ENCODE measurements at places on chromosomes 3 and 15.

GRCh38 chr3:107498646-107499045 lies 24.1 kb upstream of the BBX start:
- no peak for DNase-seq

DNA sequence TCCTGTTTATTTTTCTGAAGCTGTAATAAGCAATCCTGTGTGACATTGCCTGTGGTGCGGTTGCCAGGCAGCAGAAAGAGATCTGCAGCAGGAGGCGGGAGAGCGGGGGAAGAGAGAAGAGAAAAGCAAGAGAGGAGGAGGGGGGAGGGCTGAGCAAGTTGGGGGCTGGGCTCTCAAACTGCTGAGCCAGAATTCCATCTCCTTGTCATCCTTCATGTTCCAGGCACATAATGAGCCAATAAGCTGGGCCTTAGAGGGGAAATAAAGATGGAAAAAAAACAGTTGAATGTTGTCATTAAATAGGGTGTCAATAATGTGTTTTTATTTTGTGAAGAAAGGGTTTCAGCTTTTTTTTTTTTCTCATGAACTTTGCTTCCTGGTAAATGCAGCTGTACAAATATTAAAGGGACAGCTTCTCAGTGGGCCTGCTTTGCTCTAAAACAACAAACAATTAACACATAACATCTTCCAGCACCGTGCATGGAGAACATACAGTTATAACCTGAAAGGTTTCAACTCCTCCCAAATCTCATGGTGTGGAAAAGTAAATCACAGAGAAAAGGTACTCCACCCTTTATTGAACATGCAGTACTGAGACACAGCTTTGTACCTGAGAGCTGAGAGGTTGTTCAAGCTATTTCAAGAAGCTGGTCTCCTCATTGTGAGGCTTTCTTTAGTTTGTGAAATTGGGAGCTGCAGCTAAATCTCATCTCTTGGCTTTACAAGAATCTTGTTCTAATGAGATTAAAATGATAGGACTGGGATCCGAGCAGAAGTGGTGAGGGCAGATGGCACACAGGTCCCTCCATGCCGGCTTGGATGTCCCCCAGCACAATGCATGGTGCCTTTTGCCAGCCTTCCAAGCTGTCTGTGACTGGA lies 451.1 kb upstream of the KCNMB2 start:
- no peak for DNase-seq

- no peak for DNase-seq
These were observed 30.3 kb downstream of the TCF12 start for GRCh38 chr15:56948764-56949101.

DNA sequence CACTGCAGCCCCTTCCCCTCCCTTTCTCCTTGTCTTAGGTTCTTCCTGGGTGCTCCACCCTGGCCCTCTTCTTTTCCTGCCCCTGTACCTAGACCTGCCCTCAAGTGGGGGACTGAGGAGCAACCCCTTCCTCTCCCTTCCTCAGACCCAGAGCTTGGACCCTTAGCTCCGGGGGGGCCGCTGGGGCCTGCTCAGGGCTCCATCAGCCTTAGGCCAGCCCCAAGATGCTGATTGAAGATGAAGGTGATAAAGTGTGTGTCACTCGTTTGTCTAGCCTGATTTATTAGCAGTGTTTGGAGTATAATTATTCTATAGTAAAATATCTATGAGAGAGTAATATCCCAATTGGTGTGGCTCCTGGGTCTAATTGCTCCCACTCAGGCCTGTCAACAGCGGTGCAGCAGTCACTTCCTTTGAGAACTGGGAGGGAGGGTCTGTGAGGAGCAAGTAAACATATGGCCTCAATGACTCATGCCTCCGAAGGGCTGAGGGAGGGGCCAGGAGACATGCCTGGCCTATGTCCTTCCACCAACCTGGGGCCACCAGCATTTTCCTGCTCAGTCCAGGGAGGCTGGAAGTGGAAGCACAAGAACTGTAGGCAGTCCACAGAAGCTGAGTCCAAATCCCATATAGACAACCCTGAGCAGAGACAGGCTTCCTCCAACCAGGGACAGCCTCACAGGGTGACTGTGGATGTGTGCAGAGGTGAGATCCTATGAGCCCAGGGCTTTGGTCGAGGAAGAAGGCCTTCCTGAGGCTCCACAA lies 123.2 kb downstream of the DNAJB8 start:
- no peak for DNase-seq

DNA sequence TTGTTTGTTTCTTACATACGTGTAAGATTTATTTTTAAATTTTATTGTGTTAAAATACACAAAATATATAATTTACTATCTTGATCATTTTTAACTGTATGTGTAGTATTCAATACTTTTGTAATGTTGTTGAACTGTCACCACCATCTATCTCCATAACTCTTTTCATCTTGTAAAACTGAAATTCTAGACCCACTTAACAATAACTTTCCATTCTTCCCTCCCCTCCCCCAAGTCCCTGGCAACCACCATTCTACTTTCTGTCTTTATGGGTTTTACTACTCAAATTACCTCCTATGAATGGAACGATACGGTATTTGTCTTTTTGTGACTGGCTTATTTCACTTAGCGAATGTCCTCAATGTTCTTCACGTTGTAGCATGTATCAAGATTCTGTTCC lies 262.1 kb upstream of the CHRM5 start:
- no peak for DNase-seq

Measured in stimulated activated CD4-positive, alpha-beta T cell treated with anti-CD3 and anti-CD28 coated beads, Interleukin-15, amount 100 ng/mL, for 1 hour (primary cell).